Activated CD4-positive, CD25-positive, alpha-beta regulatory T cell (primary cell): ENCODE measurements at places on chromosomes 1 and 21.

DNA sequence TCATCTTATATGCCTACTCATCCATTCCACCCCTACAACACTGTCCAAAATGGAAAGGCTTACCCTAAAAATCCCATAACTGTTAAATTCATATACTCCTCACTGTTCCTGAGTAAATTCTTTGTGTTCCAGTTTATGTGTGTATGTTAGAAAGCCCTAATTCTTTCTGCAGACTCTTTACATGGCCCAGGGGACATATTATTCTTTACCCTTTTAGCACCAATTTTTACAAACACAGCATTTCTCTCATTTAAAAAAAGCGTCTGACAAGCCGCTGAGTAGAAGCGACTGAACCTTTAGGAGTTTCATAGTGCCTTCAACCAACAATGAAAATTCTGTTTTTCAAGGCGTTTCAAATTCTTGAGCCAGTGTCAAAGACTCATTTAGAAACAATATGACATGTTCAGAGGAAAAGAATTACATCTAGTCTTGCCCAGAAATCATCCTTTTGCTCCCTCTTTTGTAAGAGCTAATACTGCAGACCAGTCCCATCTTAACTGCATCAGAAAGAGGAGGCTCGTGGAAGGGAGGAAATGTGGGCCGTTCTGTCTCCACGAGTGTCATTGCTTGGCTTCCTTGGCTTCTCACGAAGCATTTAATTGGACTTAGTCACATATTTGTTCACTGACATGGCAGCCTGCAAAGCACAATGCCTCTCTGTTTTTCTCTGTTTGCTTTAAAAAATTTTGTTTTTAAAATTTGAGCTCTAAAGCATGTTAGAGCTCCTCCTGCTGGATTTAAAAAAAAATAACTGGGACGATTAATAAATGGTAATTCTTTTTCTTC is 21.3 kb upstream of the C1orf105 start:
- DNase-seq: no peak

DNA sequence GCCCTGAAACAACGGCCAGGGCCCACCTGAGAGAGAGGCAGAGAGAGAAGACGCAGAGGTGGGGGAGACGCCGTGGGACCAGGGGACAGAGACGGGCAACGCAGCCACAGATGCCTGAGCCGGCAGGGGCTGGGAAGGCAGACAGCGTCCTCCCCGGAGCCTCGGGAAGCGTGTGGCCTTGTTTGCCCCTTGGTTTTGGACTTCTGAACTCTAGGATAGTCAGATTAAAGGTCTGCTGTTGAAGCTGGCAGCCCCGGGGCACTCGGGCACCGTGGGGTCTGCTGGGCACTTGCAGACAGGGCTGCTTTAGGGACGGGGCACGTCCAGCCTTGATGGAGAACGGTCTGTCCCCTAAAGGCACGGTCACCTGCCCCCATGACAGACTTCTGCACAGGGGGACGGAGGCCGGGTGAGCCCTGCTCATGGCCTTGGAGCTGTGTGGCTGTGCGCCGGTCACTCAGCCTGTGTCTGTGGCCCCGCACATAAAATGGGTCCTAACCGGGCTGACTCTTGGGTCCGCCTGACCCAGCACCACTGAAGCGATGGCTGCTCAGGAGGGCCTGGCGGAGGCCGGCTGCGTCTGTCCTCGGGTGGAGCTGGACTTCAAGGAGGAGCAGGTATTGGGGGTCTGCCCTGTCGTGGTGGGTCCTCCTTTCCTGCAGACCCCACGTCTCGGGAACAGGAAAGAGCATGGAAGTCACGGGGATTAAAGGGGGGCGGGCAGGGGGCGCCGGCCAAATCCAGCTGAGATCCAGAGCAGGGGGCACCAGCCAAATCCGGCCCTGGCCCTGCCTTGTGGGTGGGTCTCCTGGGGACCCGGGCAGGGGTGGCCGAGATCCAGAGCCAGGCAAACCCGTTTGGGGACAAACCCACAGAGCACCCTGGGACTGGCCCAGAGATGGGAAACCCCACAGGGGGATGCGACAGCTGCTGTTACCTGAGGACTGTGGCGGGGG is 9.6 kb upstream of the RNF223 start:
- DNase-seq: no peak

DNA sequence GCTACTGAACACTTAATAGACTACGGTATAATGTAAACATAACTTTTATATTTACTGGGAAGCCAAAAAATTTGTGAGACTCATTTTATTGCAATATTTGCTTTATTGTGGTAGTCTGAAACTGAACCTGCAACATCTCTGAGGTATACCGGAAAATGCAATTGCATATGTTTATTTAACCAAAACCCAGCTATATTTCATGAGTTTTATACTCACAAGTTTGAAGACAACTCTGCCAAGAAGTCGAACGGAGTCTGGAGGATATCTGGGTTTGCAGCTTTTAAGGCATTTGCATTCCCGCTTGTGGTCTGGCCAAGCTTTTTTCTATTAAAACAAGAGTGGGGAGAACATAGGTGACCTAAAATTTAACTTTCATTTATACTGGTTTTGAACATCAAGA is 171.9 kb downstream of the SMYD3 start:
- DNase-seq: no peak

- no peak for DNase-seq
Measured at GRCh38 chr1:2927393-2928360, 93.6 kb upstream of the ACTRT2 start.

DNA sequence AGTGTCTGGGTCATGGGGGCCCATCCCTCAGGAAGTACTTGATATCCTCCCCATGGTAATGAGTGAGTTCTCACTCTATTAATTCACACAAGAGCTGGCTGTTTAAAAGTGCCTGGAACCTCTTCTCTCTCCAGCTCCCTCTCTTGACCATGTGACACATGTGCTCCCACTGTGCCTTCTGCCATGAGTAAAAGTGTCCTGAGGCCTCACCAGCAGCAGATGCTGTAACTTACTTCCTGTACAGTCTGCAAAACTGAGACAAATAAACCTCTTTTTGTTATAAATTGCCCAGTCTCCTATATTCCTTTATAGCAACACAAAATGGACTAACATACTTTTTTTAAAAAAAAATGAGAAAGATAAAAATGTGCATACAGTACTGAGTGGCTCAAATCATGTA is 24.0 kb downstream of the PUM1 start:
- DNase-seq: no peak

- DNase-seq: no peak
Measured at GRCh38 chr21:36727866-36728265, 29.0 kb downstream of the SIM2 start.

DNA sequence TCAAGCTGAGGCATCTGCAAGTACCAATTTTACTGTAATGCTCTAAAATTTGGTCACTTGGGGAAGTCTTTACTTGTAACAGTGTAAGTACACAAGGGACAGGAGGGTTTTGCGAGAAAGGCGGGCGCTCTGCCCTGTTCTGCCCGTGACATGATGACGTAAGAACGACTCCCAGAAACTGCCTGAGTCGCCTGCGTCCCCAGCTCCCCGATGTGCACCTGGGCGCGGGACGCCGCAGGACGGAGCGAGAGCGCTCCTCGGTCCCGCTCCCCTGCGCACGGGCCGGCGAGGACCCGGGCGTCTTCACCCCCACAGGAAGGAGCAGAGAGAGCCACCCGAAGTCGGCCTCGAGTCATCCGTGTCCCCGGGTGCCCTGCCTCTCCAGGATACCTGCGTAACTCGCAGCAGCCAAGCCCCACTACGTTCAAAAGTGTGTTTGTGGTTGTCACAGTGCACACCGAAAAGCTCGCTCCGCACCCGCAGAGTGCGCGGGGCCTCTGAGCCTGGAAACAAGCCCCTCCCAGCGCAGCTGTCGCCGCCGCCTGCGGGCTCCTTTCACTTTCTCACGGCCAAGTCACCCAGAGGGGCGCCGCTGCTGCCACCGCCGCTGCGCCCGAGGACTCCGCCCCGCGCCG is 3.3 kb upstream of the ZBTB18 start:
- no peak for DNase-seq

- no peak for DNase-seq
Measured at GRCh38 chr1:181645171-181645570, 161.9 kb downstream of the CACNA1E start.

DNA sequence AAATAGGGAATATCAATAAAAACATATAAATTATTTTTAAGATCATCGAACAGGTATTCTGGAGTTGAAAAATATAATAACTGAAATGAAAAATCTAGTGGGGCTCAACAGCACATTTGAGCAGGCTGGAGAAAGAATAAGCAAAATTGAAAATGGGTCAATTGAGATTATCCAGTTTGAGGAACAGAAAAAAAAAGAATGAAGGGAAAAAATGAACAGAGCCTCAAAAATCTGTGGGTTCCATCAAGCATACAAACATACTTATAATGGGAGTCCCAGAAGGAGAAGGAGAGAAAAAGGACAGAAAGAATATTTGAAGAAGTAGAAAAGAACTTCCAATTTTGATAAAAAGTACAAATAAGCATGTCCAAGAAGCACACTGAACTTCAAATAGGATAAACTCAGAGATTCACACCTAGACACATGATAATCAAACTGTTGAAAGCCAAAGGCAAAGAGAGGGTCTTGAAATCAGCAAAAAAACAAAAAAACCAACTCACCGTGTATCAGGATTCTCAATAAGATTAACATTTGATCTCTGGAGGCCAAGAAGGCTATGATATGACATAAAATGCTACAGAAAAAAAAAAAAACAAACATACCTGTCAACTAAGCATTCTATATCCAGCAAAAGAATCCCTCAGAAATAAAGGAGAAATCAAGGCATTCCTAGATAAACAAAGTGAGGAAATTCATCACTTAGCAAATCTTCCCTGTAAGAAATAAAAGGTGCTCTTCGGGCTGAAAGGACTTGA is 5.4 kb upstream of the COQ8A start:
- DNase-seq: no peak

DNA sequence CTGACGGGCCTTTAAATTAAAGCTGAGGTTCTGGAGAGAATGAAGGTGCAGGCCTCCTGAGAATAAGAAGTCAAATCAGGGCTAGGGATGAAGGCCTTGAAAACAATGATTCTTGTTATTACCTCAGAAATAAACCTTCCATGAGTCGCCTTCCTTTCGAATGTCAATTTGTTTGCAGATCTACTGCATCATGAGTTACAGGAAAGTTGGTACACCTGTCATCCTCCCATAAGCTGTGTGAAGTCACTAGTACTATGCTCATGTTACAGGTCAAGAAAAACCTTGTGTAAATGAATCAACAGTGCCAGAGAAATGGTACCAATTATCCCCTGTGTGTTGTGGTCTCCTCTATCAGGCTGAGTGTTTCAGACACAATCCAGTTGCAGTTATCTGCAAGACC is 281.2 kb upstream of the PLXNA2 start:
- no peak for DNase-seq

DNA sequence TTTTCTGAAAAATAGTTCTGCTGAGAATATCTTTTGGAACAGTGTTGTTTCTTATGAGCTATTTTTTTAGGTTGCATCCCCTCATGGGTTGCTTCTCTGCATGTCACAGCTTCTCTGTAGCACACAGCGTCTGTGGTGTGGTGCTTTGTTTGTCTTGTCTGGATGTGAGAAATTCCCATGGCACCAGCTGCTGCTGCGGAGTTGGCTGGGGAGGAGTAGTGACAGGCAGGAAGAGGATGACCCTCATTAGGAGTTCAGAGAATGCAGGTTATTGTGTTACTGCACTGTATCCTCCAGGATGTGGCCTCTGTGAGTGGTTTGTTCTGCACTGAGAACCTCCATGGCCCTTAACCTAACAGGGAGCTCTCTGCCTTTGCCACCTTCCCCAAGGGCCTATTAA is 64.8 kb downstream of the TSEN15 start:
- DNase-seq: no peak

- DNase-seq: peak; percentile 65
Measured at GRCh38 chr1:26378088-26378878, 5.7 kb upstream of the ZNF683 start.
